Activated CD4-positive, alpha-beta T cell treated with anti-CD3 and anti-CD28 coated beads, Interleukin-2, amount 10 ng/mL, durations not matched to agents 7 days and 5 days (primary cell): ENCODE measurements at places on chromosomes 13 and 19. TPM values are rescaled to one million over a fixed set of nuclear protein-coding genes. Genes with fewer than 3 reads are reported as not detected.

Gene CRB3
- 0.33 TPM for total RNA-seq

Gene PRR22
- total RNA-seq = 6.4 TPM

Gene PCSK4
- 4.4 TPM for total RNA-seq

DNA sequence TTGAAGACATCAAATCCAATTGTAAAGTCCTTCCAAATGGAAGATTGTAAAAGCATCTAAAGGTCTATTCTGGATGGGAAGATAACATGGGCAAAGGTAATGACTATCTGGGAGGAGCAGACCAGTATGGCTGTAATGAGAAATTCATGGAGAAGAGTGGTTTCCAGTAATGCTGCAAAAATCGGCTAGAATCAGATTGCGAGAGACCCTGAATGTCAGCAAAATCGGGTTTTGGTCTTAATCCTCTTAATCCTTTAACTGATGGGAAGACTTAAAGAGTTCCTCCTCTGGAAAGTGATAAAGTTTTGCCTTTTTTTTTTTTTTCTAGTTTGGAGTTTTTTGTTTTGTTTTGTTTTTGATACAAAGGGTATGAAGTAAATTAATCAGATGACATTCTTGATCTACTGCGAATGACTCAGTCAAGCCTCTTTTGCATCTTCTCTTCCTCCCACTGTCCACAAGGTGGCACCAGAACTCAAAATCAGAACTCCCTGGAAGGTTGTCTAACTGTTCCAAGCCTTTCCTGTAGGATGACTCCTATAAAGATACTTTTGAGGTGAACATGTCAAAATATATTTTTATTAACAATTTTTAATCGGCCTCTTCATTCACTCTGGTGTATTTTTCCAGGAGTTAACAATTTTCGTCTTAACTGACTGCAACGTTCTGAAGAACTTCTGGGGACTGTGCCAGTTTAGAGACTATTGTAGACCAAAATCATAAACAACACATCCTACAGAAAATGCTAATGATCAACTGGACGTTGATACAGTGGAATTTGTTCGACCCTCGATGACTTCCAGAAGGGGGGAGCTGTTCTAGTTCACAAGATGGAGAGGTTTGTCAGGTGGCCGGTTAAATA, 213.3 kb upstream of the MIR17HG start:
- DNase-seq = peak; percentile 41

DNA sequence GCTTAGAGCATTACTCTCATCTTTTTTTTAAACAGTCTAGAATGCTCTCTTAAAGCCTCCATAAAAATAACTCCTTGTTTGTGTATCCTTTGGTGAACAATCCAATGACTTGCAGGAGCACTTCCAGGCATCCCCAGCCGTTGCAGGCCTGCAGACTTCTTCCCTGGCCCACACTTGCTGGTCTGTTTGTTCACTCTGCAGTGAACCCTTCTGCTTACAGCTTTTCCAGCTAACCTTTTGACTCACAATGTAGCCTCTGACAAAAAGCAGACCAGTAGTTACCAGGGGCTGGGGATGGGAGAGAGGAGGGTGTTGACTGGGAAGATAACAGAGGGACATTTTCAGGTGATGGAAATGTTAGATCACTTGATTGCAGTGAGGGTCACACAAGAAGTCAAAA, 9.1 kb downstream of the GPR42 start:
- no peak for DNase-seq

DNA sequence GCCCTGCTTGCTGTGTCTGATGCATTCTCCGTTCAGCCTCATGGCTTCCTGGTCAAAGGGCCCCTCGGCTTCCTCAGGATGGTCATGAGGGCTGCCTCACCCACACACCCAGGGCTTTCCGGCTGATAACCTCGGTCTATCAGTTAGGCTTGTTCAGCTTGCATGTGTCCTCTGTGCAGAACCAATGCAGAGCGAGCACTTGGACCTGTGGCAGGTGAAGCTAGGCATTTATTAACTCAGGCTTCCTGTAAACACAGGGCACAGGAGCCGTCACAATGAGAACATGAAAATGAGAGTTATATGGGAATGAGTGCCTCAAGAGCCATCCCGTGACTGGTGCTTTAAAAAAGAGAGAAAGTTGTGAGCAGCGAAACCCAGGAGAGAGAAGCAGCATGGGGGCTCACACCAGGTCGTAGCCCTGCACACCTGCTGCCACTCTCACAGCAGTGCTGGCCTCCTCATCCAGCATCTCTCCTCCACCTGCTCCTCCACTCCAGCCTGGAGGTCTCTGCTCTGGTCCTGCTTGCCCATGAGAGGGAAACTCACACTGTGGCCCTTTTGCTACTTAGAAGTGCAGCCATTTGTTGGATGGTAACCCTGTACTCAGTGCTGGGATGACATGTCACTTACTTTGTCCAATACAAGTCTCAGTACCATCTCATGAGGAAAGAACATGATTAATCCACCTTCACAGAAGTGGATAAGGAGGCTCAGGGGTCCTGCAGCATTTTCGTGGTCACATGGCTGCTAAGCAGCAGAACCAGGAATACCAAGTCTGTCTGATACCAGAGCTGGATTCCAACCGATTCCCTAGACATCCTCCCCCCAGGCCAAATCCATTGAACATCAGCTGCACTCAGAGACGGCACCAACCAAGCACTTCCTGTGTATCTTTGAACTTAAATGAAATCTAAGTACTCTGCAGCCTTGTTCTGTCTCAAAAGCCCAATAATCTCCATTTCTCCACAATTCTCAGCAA, 50.5 kb upstream of the IRS2 start:
- DNase-seq = no peak

- DNase-seq = no peak
Observed at GRCh38 chr19:5895409-5895808, 8.2 kb downstream of the NDUFA11 start.

DNA sequence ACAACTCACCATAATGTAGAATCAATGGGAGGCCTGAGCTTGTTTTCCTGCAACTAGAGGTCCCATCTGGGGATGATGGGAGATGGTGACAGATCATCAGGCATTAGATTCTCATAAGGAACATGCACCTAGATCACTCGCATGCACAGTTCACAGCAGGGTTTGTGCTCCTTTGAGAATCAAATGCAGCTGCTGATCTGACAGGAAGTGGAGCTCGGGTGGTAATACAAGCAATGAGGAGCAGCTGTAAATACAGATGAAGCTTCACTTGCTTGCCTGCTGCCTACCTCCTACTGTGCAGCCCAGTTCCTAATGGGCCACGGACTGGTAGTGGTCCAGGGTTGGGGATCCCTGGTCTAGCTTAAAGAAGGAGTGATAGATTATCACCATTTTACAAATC, 33.0 kb downstream of the KPNA3 start:
- peak; percentile 12 for DNase-seq

DNA sequence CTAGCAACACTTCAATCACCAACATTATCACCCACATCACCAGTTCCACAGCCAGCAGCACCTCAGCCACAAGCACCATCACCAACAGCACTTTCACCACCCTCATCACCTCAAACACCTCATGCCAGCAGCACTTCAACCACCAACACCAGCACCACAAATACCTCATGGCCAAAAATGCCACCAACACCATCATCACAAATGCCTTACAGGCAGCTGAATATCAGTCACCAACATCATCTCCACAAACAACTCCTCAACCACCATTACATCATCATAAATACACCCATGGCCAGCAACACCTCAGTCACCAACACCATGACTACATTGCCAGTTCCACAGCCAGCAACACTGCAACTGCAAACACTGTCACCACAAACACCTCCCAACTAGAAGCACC, 10.4 kb downstream of the FCER2 start:
- DNase-seq = no peak

- DNase-seq = no peak
Observed at GRCh38 chr19:41701401-41702075, 6.9 kb upstream of the CEACAM5 start.

DNA sequence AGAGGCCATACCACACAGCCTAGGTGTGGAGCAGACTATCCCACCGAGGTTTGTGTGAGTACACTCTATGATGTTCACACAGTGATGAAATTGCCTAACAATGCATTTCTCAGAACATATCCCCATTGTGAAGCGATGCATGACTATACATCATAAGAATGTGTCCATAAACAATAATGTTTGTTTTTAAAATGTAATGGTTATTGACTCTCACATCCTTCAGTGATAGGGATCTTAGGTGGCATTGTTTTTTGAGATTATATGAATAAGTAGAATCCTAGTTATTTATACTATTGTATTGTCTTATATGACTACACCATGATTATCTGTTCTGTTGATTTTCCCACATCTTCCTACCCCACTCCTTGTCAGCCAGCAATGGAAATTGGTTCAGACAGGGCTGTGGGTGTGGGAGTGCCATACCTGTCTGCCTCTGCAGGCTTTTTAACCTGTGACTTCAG, 13.6 kb downstream of the CCNA1 start:
- DNase-seq = no peak
